Kidney (tissue), 22 donors: ENCODE measurements at places on chromosomes 5 and 9. TPM values are rescaled to one million over a fixed set of nuclear protein-coding genes. Genes with fewer than 3 reads are reported as not detected.

The MYORG gene
- total RNA-seq, result 8.1 TPM

The ANP32B gene
- 101 TPM for total RNA-seq

The PCDHGA5 gene
- total RNA-seq, result 2.8 TPM

GRCh38 chr5:53381-54174, 38.4 kb upstream of the PLEKHG4B start:
- H3K4me1 ChIP-seq, result no peaks in the 10 kb centered on the region
- no peak overlapping the region for H3K27ac ChIP-seq
- no peak overlapping the region for H3K4me3 ChIP-seq

- H3K4me3 ChIP-seq, result no peak overlapping the region
- no peaks in the 10 kb centered on the region for H3K36me3 ChIP-seq
- peaks cover 5% of the 10 kb centered on the region for H3K27me3 ChIP-seq
- H3K27ac ChIP-seq, result no peak overlapping the region
- H3K4me1 ChIP-seq, result no peaks in the 10 kb centered on the region
- no peak for DNase-seq
Measured at GRCh38 chr5:50435168-50435567, 5.9 kb downstream of the EMB start.

GRCh38 chr9:107465467-107466451, 23.8 kb downstream of the KLF4 start:
- H3K36me3 ChIP-seq, result no peaks in the 10 kb centered on the region
- H3K27me3 ChIP-seq, result peaks cover 2% of the 10 kb centered on the region
- peak; percentile 81 for DNase-seq
- peak overlapping the region; percentile 61 for H3K4me3 ChIP-seq
- H3K4me1 ChIP-seq, result no peaks in the 10 kb centered on the region

DNA sequence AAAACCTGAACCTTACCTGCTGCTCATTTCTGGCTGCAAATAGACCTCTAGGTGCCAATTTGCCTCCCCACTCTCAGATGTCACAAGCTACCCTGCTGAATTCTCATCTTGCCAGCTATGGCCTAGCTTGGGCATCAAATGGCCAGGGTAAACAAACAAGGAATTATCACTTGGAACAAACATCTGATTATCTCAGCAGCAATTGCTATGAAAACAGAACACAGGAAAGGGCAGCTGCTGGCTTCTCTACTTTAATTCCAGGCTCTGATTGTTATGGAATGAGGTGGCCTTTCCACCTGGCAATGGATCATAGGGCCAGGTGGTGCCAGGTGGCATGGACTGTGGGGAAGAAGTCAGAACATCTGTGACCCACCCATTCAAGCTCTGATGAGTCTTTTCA, 505.1 kb downstream of the TLR4 start:
- no peak for DNase-seq
- H3K36me3 ChIP-seq, result no peaks in the 10 kb centered on the region
- H3K27me3 ChIP-seq, result no peaks in the 10 kb centered on the region
- no peak overlapping the region for H3K4me3 ChIP-seq
- H3K4me1 ChIP-seq, result no peaks in the 10 kb centered on the region

DNA sequence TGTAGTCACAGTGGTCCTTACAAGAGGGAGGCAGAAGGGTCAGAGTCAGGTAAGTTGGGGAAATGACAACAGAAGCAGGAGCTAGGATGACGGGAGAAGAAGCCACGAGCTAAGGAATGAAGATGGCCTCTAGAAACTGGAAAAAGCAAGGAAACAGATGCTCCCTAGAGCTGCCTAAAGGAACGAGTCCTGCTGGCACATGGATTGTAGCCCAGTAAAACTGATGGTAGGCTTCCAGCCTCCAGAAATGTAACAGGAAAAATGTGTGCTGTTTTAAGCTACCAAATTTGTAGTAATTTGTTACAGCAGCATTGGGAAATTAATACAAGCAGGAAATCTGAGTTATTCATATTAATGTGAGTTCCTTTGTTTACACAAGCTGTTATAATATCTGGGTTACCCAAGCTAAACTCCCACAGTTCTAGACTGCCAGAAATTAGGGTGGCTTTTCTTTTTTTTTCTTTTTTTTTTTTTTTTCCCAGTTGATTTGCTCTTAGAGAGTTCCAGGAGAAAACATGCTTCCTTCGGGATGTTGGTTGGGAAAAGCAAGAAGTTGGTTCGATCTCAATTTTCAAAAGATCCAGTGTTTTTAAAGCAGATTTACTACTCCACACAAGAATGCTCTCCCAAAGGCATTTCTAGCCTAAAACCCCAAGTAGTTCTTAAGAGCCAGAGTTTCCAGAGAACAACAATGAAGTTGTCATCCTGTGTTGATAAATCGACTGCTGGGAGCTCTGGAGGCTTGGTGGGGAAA, 400.0 kb upstream of the SLC24A2 start:
- no peak overlapping the region for H3K4me3 ChIP-seq
- no peaks in the 10 kb centered on the region for H3K4me1 ChIP-seq
- H3K27ac ChIP-seq, result no peak overlapping the region
- H3K36me3 ChIP-seq, result no peaks in the 10 kb centered on the region
- DNase-seq, result no peak

DNA sequence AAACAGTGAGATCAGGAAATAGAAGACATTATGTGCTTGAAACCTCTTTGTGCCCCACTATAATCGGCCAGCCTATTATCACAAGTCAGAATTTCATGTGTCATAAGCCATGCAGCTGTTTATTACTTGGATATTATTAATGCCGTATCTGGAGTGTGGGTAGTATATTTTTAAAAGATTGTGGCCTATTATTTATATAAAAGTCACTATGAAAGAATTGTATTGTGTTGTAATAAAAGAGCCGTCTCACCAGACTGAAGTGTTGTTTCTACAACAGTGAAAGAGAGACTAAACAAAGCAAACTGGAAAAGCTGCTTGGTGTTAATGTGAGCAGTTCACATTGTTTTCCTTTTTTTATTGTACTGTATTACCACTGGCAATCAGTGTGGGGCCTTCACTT, 449.1 kb downstream of the PSAT1 start:
- no peak overlapping the region for H3K4me3 ChIP-seq
- H3K4me1 ChIP-seq, result no peaks in the 10 kb centered on the region
- H3K27me3 ChIP-seq, result no peaks in the 10 kb centered on the region
- H3K27ac ChIP-seq, result no peak overlapping the region
- DNase-seq, result no peak

DNA sequence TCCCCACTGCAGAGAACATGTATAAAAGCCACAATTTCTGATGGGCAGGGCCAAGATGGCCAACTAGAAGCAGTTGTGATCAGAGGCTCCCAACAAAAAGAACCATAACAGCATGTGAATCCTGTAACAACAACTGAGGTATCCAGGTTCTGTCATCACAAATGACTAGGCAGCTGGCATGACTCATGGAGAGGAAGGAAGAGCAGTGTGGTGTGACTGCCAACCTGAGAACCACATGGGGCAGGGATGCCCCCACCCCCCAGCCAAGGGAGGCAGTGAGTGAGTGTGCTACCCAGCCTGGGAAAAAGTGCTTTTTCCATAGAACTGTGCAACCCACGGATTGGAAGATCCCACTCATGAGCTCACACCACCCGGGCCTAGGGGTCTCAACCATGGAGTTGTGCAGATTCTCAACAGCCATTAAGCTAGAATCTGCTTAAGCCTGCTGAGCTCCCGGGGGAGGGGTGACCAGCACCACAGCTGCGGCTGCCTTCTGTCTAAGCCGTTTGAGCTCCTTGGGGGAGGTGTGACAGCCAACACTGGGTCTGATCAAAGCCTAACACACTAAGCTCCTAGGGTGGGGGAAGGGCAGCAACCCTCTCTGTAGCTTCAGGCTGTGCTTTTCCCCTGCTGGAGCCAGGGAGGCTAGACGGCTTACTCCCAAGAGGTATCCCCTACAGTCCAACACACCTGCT, 80.1 kb upstream of the DMAC1 start:
- no peaks in the 10 kb centered on the region for H3K4me1 ChIP-seq
- DNase-seq, result peak; percentile 57
- no peaks in the 10 kb centered on the region for H3K36me3 ChIP-seq

GRCh38 chr9:98357921-98358535, 102.6 kb upstream of the TBC1D2 start:
- no peak overlapping the region for H3K4me3 ChIP-seq
- H3K27me3 ChIP-seq, result no peaks in the 10 kb centered on the region
- H3K4me1 ChIP-seq, result no peaks in the 10 kb centered on the region
